Fibroblast of skin of left biceps (primary cell): ENCODE measurements at places on chromosomes 5 and 9.

DNA sequence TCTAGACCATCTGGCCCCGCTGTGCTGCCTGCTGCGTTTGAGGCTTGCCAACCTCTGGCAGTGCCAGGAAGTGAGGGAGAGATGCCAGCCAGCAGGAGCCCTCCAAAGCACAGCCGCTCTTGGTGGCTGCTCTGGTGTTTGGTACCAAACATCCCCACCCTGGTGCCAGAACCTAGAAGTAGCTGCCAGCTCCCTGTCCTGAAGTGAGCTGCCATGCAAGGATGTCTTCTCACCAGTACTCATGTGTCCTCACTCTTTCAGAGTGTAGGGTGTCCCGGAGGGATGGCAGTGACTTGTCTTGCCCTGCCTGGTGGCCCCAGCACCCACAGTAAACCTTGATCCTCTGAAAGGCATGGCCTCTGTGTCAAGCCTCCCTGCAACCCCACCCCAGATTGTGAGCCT, 43.4 kb downstream of the AMBP start:
- no peak for DNase-seq

DNA sequence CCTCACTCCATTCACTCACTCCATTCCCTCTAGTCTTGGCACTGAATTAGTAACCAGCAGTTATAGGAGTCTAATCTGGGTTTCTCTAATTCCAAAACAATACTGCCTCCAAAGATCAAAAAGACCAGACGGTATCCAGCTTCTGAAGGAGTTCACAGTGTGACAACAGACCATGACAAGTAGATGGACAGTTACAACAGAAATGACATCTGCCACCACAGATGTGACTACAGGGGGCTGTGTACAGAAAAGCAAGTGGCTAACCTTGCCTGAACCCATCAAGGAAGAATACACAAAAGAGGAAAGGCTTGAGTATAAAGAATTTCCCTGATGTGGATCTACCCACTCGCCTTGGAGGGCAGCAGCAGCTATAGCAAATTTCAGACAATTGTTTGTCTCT, 112.4 kb downstream of the ACTL7B start:
- no peak for DNase-seq

- DNase-seq: no peak
These were observed 9.8 kb upstream of the CPLX2 start for GRCh38 chr5:175861337-175862130.

DNA sequence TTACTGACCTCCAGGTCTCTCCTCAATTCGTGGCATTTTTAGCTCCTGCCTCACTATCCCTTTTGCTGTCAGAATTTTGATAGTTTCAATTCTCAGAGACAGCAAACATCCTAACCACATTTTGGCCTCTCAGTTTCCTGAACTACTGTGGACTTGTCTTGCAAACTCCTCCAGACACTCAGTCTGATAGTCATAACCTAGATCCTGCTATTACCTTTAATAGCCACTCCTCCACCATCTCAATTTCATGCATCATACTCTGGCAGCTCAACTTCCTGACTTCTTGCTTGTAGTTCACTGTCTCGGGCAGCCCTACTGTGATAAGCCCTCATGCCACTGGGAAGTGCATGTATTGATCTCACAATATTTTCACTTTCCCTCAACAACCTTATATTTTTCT, 481.8 kb upstream of the CDH18 start:
- DNase-seq: no peak

GRCh38 chr5:136075466-136075891, 46.7 kb downstream of the TGFBI start:
- no peak for DNase-seq

DNA sequence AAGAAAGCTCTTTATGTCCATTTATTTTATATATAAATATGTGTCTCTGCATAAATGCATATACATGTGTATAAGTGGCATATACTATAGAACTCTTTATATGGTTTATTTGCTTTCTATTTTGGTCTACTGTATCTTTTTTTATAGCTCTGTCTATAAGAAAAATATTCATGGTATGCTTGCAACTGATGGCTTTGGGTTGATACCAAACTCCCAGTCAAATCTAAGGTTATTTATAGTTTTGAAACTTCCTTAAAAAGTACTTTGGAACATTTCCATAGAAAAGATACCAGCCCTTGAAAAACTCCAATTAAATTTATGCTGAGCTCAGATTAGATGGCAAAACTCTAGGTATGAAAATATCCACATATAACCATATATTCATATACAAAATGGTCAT, 120.0 kb upstream of the KLF9 start:
- no peak for DNase-seq

DNA sequence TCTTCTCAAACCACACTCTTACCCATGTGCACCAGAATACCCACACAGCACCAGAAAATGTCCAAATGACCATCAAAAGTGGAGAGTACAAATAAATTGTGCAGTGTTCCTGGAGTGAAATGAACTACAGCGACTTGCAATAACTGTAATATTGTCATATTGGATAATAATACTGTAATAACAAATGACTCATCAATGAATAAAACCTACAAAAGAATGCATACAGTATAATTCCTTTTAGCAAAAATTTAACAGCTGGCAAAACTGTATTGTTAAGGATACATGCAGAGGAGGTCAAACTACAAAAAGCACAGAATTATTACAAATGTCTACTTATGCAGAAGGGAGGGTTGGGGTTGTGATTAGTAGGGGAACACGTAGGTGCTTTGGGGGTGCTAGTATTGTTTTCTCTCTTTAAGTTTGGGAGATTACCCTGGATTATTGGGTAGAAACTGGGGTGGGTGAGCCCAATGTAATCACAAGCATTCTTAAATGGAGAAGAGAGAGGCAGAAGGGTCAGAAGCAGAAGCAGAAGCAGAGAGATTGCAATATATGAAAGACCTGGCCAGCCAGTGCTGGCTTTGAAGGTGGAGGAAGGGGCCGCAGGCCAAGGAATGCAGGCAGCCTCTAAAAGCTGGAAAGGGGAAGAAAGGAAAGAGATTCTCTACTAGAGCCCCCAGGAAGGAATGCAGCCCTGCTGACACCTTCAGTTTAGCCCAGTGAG, 21.8 kb downstream of the IRF1 start:
- no peak for DNase-seq

- no peak for DNase-seq
These were observed 138.6 kb upstream of the RAD23B start for GRCh38 chr9:107144475-107144874.

GRCh38 chr5:40223884-40224402, 455.8 kb upstream of the PTGER4 start:
- DNase-seq: peak; percentile 53

DNA sequence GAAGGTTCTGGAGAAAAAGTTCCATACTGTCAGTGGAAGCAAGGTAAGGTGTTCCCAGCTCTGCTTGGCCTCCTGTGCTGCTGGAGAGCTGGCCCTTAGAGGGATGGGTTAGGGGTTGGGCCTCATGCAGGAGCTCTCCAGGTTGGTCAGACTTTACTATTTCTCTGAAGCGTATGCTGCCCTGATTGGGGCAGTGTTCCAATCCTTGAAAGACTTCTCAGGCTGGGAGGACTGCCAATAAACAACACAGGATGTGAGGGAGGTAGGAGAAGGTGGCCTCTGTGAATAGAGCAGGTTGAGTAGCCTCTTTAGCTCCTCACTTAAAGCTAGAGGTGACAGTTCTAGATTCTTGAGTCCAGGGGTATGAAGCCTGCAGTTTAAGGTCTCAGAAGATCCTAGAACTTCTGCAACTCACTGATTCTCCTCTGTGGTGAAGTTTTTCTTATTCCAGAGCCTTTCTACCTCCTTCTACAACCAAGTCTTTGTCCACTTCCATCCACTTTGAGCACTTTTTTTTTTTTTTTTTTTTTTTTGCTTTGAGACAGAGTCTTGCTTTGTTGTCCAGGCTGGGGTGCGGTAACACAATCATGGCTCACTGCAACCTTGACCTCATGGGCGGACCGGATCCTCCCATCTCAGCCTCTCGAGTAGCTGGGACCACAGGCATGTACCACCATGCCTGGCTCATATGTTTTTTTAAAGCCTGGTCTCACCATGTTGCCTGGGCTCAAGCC, 3.0 kb downstream of the HNRNPAB start:
- DNase-seq: no peak

DNA sequence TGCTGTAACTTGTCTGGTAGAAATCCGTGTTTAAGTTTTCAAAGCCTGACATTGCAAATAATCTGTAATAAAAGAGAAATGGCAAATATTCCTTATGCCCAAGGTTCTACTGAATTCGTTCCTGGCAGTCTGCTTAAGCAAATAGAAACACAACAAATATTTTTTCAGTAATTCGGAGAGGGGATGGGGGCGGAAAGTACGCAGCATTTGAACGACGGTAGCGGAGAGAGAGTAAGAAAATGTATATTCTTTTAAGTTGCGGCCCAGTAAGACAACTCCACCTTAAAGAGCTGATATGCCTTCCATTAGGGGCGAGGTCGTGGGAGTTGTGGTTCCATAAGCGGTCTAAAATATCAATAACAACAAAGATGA, 569 bp downstream of the YIPF5 start:
- DNase-seq: no peak

- no peak for DNase-seq
These were observed 18.2 kb upstream of the SPOUT1 start for GRCh38 chr9:128847803-128848202.

DNA sequence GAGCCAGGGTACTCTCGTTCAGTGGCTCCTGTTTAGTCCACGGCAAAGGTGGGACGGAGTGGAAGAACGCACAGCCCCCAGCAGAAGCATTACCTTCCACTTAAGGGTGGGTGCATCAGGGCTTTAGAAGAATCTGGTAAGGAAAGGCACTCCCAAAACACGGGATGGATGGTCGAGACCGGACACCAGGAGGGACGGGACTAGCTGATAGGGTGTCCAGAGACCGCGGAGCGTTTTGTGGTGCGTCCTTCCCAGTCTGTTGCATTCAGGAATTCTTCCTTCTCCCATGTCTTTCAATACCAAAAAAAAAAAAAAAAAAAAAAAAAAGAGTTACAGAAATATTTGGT, 545 bp upstream of the CTSV start:
- no peak for DNase-seq

GRCh38 chr5:139910036-139910435, 114.4 kb downstream of the PSD2 start:
- no peak for DNase-seq

- peak; percentile 6 for DNase-seq
These were observed 281.7 kb downstream of the CCDC171 start for GRCh38 chr9:15834541-15834940.

GRCh38 chr5:88404405-88404804, 135.8 kb upstream of the TMEM161B start:
- no peak for DNase-seq

DNA sequence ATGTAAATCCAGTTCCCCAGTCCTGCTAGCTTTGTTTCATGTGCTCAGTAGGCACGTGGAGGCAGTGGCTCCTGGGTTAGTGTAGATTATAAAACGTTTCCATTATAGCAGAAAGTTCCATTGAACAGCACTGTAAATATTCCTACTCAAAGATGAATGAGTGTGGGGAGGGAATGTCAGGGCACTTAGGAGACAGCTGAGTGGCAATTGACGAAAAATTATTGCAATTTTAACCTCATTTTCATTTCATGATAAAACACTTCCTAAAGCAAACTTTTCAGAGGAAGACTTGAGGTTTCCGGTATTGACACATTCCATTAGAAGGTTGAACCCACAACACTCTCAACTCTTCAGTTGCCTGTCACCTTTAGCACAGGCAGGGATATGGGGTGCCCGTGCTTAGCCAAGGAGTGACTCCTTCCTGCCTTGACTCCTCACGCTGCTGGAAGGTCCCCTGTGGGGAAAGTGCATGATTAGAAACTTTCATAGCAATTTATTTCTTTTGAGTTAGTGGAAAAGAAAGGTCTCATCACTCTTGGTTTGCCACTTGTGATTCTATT, 41.2 kb downstream of the SLC46A2 start:
- DNase-seq: no peak

DNA sequence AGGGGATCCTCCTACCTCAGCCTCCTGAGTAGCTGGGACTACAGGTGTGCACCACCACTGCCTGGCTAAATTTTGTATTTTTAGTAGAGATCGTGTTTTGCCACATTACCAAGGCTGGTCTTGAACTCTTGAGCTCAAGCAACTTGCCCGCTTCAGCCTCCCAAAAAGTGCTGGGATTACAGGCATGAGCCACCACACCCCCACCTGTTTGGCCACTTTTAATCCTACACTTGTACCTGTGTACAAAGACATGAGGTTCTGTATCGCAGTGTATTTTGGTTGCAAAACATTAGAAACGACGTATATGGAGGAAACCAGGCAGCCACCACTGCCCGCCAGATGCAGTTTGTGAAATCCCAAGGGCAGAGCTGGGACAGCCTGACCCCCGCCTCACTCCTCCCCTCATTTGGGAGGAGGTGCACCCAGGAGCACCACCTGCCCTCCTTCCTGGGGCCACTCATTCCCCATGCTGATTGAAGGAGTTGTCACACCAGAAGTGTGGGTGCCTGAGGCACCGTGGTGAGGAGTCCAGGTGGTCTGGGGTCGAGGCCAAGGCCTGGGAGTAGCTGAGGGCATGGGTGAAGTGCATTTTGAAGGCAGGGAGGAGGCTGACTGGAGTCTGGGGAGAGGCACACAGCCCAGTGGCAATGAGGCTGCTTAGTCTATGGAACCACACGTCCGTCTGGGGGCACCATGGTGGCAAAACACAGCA, 39.3 kb upstream of the OLFM1 start:
- DNase-seq: no peak

DNA sequence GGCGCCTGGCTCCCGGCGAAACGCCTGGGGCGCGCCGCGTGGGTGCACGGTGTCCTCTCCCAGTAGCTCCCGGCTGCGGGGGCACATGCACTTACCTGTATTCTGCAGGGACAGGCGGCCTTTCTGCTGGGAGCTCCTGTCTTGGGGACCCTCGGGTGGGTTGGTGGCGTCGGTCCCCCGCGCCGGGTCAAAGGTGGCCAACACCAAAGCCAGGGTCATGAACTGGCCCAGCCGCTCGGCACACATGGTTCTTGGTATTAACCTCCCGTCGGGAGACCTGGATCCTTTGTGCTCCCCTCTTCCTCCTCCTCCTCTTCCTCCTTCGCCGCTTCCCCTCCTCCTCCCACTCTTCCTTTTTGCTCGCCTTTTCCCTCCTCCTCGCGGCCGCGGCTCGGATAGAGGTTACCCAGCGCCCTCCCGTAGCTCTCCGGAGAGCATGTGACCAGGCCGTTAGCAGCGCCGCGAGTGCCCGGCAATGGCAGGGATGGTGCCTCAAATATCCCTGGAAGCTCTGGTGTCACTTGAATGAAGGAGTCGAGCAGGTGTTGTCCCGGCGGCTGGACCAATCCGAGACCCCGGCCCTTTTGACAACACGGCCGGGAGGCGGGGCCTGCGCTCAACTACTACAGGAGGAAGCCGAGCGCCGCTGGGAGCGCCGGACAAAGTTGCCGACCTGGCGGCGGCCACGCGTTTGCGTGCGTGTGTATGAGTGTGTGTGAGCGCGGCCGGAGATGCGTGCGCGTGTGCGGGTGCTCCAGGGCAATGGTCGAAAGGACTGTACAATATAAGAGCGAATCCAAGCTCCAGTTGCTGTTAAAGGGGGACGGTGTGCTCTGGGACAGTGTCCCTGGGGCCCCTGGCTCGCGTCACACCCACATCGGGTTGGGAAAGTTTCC, at the start of gene STC2:
STC2 (minus strand) TSS at position 467 of the 896 bp plus-strand sequence; CDS start at position 246, 221 bp downstream.
- DNase-seq: peak; percentile 67

- DNase-seq: no peak
These were observed 72.8 kb downstream of the CETN3 start for GRCh38 chr5:90336752-90337151.
